ENCODE measurements at places on chromosomes 1 and 21.

DNA sequence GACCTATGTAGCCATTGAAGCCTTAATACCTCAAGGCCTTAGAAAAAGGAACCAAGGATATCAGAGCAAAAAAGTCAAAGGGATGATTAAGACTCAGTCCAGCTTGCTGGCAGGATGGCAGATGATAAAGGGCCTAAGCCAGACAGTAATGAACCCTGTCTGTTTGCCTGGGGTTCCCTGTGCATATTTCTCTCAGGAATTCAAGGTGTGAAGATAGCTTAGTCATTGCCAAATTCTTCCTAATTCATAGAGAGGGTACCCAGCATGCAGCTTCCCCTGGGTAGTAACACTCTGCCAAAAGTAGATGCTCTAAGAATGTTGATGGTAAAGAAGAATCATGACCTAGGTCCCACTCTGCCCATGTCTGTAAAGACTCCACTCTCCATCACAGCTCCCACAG, 210.6 kb upstream of the COA6 start:
- no peak for DNase-seq

GRCh38 chr1:162939035-162939434, 78.1 kb upstream of the CCDC190 start:
- no peak for DNase-seq

DNA sequence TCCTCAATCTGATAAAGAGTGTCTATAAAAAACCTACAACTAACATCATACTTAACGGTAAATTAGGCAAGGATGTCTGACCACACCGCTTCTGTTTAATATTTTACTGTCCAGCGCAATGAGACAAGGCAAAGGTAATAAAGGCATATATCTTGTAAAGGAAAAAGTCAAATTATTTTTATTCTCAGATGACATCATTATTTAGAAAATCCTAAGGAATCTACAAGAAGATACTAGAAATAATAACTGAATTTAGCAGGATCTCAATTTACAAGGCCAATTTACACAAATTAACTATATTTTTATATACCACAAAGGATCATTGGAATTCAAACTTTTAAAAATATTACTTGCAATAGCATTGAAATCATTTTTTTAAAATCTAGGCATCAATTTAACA, 29.4 kb downstream of the GJA4 start:
- DNase-seq: no peak

DNA sequence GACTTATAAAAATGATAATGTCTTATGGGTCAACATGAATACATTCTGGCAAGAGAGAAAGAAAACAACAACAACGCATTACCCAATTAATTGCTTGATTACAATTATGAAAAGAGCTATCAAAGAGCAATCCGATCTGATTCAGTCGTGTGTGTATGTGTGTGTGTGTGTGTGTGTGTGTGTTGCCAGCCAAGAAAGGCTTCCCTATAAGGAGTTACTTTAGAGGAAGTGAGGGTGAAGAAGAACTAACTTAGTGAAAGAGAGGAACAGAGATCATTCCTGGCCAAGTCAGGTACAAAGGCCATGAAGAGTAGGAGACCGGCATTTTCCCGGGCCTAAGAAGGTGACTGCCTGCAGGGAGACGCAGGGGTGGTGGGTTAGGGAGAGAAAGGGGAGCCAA, 9.4 kb downstream of the TMEM35B start:
- DNase-seq: no peak

DNA sequence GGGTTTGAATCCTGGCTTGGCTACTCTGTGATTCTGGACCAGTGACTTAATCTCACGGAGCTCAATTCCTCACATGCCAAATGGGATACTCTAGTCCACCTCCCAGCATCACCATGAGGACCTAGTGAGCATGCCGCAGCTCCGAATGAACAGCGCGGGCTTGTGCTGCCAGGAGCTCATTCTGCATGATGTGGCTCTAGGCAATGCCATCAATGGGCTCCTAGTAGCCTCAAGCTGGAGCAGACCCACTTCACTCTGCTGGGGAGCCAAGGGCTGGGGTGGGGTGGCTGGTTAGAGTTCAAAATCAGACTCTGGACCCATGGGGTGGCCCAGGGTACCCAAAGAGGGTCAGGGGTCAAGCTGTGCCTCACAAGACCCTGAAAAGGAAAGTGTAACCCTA, 41.5 kb downstream of the CDK18 start:
- DNase-seq: no peak

- no peak for DNase-seq
Observed at GRCh38 chr1:201354151-201354900, 23.2 kb downstream of the TNNT2 start.

GRCh38 chr1:99657213-99658030, 11.5 kb downstream of the PALMD start:
- DNase-seq: no peak

DNA sequence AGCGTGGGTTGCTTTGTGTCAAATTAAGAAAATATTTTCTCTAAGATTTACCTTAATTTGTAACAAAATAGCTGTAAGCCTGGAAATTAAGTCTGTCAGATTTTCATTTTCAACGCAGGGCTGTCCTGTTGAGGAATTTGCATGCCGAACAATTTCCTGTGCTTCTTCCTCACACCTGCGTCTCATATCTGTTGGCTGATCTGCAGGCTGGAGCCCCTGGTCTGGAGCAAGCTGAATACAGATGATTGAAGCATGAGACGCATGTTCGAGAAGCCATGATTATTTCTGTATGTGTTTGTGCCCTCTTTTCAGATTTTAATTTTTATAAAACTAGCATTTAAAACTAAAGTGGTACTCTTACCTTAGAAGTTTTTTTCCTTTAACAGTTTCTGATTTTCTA, 9.8 kb downstream of the MIXL1 start:
- no peak for DNase-seq

DNA sequence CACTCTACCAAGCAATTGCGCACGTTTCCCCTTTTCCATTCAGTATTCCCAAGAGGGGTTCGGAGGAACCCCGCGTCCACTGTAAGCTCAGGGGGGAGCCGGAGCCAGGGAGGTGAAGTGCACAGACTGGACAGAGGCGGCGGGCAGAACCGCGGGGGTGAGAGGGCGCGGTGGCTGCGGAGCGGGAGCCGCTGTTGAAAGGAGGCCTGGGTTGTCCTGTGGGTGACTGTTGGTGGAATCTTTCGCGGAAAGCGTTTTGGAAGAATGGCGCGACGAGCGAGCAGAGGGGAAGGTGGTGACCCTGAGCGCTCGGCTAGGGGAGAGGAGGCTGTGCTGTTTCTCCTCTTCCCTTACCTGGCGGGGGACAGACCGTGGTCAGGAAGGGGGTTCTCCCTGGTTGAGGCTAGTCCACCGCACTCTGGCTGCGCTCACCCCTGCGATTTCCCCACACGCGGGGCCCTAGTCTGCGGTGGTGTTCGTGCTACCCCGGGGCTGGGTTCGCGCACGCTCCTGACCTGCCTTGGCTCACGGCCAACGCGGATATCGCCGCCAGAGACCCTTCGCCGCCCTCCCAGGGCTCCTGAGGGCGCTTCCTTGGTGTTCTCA, 92.8 kb downstream of the PRKAB2 start:
- DNase-seq: no peak

- DNase-seq: no peak
Observed at GRCh38 chr1:12171206-12172041, 4.6 kb downstream of the TNFRSF1B start.

DNA sequence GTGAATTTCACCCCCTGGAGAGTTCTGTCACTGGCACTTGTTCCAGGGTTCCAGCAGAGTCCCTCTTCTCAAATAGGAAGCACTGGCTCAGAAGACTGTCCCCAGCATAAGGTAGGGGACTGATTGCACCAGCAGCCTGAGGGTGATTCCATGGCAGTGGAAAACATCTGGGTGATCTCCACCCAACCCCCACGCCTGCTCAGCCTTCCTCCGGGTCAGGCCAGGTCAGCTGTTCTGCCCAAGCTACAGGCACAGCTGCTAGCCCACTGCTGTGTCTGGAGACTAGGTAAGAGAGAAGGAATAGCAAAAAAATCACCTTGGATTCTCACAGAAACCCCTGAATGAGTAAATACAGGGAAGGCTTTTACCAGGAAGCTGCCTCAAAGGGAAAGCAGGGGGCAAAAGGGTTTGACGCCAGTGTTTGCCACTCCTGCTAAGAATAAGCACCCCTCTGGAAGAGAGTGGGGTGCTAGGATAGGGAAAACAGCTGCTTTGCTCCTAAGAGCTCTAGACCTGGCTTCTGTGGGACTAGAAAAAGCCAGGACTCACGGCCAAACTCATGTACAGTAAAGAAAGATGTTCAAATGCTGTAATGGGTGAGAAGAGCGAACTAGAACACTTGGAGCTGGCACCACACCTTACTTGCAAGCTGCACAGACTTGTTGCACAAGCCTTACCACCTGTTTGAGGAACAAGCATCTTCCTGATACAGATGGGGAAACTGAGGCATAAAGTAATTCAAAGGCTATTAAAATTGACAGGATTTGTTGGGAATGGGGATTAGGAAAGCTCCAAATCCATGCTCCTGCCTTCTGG, 1.0 kb upstream of the DENND2D start:
- no peak for DNase-seq

- no peak for DNase-seq
Observed at GRCh38 chr1:178580876-178581275, 68.0 kb downstream of the TEX35 start.

GRCh38 chr1:151254217-151255213, at the start of gene PSMD4:
Gene PSMD4, plus strand, starts transcription at chr1:151254734. Its CDS starts 49 bp downstream, at chr1:151254783.
- peak; percentile 99 for DNase-seq

- DNase-seq: no peak
Observed at GRCh38 chr1:4028139-4028501, 128.0 kb upstream of the C1orf174 start.

DNA sequence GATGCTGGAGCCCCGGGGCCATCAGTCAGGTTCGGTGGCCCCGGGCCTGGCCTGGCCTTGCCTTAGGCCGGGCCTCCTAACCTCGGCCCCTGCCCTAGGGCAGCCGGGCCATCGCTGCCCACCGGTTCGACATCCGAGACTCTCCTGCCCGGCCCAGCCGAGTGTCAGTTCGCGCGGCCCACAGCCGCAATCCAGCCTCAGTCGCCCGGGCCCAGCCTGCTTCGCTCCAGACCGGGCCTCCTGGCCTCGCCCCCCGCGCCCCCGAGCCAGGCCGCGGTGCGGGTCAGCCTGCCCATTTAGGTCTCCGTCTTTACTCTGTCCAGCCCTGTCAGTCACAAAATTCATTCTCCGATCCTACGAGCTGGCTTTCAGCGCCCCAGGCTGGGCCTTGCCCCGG, 777 bp downstream of the LRRC41 start:
- DNase-seq: no peak

- DNase-seq: no peak
Observed at GRCh38 chr1:47224676-47225399, 7.2 kb downstream of the TAL1 start.

GRCh38 chr1:41822866-41823265, 95.9 kb downstream of the HIVEP3 start:
- DNase-seq: no peak

DNA sequence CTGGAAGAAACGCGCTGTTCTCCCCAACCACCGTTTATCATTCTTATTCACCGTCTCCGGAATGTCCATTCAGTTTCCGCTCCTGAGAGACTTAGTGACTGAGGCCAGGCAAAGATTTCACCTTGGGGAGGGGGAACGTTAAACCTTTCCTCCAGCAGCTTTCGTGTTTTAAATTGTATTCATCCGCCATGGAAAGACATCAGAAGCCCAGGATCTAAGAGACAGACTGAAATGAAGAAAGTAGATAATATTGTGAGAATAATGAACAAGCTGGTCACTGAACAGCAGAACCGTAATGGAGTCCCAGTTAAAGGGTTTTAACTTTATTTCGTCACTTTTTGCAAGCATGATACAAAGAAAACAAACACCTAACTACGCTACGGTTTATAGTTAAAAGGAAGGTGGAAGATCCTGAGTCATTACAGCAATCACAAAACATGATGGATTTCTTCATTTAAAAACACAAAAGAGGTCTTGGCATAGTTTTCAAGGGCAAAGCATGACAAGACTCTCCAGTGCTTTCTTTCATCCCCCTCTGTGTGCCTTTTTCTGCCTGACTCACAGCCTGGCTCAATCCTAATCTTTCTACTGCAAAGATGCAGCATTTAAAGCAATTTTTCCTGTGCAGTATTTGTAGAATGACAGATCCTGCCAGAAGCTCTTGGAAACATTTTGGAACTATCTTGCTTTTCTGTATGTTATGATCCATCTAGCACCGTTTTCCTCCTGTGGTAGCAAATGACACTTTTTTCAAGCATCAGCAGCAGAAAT, 722 bp upstream of the SLC19A2 start:
- DNase-seq: no peak

- DNase-seq: no peak
Observed at GRCh38 chr1:40059338-40059959, 18.9 kb downstream of the CAP1 start.

DNA sequence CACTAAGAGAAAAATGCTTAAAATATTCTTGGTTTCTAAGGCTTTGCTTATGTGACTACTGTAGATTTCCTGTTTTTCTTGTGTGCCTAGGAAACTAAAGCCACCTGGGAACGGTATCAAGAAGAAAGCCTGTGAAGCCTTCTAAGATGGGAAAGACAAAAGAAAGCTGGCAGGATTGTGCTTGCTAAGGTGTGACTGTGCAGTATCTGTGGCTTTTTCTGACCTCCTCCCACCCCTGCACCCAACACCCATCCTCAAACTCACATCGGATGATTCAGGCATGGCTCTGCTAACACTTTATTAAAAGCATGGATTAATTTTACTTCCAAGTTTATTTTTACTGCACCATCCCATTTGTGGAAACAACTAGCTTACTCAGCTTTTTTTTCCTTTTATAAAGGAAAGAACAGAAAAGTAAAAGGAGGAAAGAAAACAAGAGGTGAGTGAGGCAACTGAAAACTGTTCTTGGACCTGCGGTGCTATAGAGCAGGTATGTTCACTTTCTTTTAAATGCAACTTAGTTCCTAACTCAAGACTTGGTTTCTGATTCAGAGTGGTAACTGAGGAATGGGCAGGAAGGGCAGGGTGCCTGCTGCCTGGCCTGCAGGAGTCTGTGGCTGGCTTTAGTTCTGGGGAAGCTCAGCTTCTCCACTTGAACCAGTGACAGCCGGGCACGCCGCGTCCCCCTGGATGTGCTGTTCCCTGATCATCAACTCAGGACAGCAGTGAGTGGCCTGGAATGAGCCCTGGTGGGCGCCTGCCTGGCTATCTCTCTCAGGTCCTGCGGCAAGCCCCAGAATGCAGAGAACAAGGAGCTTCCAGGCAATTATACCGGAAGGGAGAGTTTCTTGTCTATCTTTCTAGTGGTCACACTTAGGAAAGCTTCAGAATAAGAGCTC, at the start of gene GBP6:
GBP6 (plus strand) TSS at position 422 of the 899 bp plus-strand sequence. CDS start 4,493 bp downstream, outside the sequence.
- DNase-seq: no peak

DNA sequence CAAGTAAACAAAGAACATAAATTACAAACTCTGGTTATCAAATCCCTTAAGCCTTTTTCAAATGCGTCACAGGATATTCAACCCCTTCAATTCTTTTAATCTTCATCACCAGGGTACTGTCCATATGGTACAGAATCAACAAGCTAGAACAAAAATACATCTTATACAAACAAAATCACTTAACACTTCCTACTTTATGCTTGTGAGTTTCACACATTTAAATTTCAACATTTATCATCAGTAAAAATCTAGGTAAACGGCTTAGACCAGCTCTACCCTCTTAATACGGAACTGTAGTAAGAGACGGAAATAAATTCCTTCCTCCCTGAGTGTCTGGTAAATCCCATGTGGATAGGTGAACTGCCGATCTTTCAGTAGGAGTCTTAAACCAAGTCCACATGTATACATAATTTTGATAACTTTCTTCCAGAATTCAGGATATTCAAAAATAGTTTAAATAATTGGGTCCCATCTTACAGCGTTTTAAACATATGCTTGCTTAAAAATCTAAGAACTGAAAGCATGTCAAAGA, 1.0 kb downstream of the CCDC181 start:
- peak; percentile 10 for DNase-seq

- DNase-seq: no peak
Observed at GRCh38 chr1:207362962-207363860, 41.7 kb downstream of the CD55 start.
